ENCODE measurements at places on chromosomes 3 and 15.
A peak's percentile ranks its signal among the peaks of the same experiment; 100 is the strongest.

- no peak for DNase-seq
These were observed 979.0 kb downstream of the TUSC7 start for GRCh38 chr3:117688583-117688982.

DNA sequence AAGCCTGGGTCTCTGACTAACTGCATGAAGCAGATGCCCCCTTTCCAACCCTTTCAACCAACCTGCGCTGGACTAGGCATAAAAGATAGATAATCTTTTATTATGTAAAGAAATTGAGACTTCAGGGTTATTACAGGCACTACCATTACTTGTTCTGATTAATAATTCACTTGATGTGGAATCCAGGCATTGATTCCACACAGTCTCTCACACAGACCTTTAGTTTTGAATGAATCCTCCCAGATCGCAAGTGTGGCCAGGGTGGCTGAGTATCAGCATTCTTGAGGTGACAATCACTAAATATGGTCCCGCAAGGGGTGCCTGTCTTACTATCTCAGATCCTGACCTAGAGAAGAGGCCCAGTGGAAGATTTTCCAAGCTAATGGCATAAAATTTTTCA is 368.9 kb upstream of the ONECUT1 start:
- no peak for DNase-seq

DNA sequence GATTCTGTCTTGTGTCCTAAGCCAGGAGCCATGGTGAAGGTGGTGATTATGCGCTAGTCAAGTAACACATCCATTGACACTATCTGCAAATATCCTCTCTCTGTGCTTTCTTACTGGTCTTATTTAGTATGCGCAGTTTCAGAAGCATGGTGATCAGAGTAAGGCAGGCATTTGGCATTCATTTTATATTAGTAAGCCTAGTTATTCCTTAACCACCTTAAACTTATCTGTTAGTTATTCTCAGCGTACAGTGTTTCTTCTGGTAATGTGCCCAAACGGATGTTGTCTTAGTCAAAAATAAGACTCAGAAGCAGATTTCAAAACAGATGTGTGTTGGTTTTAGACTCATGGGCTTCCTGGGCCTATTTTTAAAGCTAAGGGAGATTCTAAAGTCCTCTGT is 329.2 kb downstream of the GRM7 start:
- peak; percentile 72 for DNase-seq

- DNase-seq, result no peak
These were observed 850 bp upstream of the SLC41A3 start for GRCh38 chr3:126084768-126085180.

- peak; percentile 32 for DNase-seq
These were observed 6.2 kb downstream of the TSPAN3 start for GRCh38 chr15:77064539-77065308.

- DNase-seq, result peak; percentile 92
These were observed 4.6 kb downstream of the DPP8 start for GRCh38 chr15:65512807-65513416.

GRCh38 chr15:55992769-55993110 is 672 bp downstream of the NEDD4 start:
- DNase-seq, result no peak

GRCh38 chr3:136255672-136256406 is 5.7 kb downstream of the PCCB start:
- DNase-seq, result no peak

GRCh38 chr3:155549087-155549486 is 195.8 kb downstream of the PLCH1 start:
- DNase-seq, result peak; percentile 4

GRCh38 chr3:45988804-45989203 is 6.8 kb downstream of the FYCO1 start:
- peak; percentile 72 for DNase-seq

- DNase-seq, result no peak
These were observed 38.5 kb downstream of the DNAJB8 start for GRCh38 chr3:128427872-128428822.

DNA sequence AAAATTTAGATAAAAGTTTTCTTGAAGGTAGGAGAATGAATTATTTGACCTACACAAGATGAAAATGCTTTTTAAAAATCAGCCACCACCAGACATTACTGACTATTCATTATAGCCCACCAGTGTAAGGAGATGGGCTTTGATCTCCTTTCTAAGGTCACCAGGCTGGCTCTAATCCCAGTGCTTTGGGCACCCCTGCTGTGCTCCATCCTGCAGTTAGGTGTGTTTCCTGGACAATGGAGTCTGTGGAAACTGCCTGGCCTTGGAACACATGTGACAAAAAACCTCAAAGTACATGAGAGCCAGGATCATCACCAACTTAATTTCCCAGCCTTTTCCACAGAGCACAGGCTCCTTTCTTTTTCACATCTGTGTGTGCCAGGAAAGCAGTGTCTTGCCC is 260.9 kb downstream of the CHST2 start:
- DNase-seq, result no peak

GRCh38 chr3:62046326-62046725 is 327.0 kb downstream of the FEZF2 start:
- peak; percentile 81 for DNase-seq

- DNase-seq, result no peak
These were observed 42.0 kb upstream of the FAM98B start for GRCh38 chr15:38411902-38412301.

DNA sequence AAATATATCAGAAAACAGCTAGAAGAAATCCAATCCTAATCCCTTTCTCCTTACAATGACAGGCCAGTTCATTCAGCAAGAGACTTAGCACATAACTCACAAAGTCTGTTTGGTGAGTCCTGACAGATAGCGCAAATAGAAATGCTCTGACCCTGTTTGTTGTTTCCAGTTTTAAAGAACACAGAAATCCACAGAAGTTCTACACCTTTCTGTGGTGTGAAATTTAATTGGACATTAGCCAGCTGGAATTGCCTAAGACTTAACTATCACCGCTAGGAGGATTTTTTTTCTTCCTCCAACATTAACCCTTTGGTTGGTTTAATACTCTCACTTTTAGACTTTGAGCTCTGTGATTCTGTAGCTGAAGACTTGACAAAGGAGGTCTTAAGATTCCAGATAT is 30.8 kb downstream of the HDC start:
- no peak for DNase-seq

DNA sequence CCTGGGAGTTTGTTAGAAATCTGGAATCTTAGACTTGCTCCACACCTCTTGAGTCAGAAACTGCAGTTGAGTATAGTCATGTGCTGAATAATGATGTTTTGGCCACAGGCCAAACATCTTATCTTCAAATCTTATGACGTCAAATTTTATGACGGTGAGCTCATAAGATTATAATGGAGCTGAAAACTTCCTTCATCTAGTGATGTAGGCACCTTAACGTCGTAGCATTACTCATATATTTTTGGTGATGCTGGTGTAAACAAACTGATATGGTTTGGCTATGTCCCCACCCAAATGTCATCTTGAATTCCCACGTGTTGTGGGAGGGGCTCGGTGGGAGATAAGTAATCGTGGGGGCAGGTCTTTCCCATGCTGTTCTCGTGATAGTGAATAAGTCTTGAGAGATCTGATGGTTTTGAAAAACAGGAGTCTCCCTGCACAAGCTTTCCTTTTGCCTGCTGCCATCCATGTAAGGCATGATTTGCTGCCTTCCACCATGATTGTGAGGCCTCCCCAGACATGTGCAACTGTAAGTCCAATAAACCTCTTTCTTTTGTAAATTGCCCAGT is 268.0 kb upstream of the PROK2 start:
- no peak for DNase-seq

DNA sequence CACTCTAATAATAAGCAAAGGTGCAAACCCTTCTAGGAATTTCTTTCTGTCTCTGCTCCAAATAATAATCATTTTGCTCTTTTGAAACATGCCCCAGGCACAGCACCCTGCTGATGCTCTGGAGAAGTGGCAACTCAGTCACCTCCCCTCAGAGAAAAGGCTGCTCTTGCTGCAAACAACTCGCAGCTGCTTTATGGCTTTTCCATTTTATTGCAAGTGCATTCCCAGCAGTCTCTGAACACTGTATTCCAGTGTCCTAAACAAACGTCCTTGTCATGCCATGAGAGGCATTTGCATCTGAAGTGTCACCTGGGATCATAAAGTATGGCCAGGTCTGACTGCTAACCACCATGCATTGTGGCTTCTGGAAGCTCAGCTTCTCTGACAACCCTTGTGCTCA is 358.1 kb upstream of the TRIM42 start:
- no peak for DNase-seq

DNA sequence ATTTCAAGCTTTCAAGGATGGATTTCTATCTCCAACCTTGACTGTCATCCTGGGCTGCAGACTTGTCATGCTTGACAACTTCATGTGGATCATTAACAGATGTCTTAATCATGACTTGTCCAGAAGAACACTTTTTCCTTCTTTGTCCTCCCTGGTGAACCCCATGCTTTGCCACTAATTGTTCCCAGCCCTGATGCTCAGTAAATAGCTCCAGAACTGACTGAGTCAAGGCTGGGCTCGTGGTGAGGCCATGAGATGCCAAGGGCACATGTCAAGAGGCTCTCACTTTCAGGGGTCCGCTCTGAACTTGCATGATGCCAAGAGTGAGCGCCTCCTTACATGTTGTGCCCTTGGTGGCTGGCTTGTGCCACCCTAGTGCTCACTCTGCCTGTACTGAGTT is 48.9 kb upstream of the KY start:
- DNase-seq, result no peak

GRCh38 chr3:62183087-62183486 is 190.3 kb downstream of the FEZF2 start:
- no peak for DNase-seq

DNA sequence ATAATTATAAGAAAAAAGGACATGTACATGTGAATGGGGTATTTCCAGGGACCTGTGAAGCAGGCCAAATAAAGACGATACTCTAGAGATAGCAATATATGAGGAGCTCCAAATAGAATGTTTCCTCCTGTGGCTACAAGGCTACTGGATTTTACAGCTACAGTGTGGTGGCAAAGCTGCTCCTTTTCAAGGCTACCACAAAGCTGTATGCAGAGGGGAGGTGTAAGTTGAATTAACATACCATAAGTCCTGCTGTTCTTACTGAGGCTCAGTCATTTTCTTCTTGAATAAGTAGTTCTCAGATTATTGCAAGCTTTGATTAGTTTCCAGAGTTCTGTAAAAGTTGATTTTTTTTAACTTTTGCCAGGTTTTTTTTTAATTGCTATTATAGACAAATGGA is 1184.6 kb upstream of the EPHA6 start:
- no peak for DNase-seq

DNA sequence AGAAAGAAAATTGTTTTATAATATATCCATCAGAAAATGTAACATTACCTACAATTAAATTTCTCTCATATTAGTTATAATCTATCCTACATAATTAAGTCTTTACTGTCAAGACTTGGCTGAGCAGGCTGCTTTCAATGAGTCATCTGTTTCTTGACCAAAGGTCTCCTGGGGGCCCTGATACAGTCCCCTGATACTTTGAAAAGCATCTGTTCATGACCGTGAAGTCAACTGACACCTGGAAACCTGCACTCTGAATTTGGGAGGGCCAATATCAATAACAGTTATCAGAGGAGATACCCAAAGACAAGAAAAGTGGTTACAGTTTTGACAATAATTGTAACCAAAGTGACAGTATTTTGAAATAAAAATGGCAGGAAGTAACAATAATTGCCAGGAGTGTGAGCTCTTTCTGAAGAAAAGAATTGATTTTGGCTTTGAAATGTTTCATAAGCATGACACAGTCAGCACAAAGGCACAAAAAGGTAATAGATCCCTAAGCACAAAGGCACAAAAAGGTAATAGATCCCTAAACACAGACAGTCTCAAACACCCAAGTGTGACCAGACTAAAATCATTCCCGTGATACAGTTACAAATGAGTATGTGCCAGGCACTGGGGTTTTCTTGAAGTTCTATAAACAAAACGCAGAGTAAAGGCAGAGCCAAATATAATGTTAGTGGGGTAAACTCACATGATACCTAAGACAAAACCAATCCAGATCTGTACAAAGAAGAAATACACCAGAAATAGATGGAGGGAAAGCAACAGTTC is 260.7 kb downstream of the PLOD2 start:
- no peak for DNase-seq

- peak; percentile 85 for DNase-seq
These were observed 186.7 kb downstream of the NLGN1 start for GRCh38 chr3:173584093-173584837.

- no peak for DNase-seq
These were observed 57.4 kb upstream of the TMEM158 start for GRCh38 chr3:45283471-45283870.

GRCh38 chr15:48112242-48112641 is 8.5 kb upstream of the SLC24A5 start:
- DNase-seq, result peak; percentile 49

DNA sequence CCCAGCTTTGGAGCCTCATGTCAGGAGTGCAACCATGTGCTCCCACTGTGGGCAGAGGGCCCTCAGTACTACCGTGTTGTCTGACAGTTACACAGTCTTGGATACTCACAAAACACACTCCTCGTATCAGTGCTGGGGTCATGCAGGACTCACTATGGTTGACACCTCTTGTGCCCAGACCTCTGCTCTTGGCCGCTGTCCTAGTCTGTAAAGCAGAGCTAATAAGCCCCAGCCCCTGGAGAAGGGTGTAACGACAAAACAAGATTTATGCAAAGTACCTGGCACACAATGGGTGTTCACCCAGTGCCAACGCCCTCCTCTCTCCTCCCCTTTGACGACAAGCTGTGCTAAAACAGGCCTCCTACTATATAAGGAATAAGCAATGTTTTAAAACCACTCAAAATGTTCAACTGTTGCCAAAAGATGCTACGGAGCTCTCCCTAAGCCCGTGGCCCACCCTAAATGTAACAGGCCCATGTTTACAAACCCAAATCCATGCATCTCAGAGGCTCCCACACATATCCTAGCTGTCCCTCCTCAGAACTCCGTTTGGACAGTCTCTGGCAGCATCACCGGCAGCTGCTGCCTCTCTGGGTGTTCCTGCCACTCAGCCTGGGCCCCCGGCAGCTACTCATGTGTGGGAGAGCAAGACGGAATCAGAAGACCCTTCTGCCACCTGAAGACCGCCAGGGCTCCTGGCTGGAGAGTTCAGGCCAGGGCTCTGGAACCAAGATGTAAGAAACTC is 65.8 kb downstream of the MRPL46 start:
- DNase-seq, result no peak

- no peak for DNase-seq
These were observed 155.7 kb downstream of the SV2B start for GRCh38 chr15:91255670-91256192.

DNA sequence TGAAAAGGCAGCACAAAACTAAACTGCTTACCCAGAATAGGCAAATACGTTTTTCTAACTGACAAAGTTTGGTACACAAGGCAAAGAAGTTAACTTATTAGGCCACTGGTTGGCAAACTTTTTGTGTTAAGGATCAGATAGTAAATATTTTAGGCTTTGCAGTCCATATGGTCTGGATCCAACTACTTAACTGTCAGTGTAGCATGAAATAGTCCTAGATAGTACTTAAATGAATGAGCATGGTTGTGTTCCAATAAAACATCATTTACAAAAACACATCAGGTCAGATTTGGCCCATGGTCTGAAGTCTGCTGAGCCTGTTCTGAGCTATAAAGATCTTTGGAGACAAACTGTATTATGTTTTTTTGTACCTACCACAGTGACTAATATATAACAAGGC is 136.9 kb downstream of the PCCB start:
- DNase-seq, result no peak

- peak; percentile 93 for DNase-seq
These were observed 860 bp downstream of the ATG3 start for GRCh38 chr3:112560721-112561483.

GRCh38 chr15:51726302-51727073 is 11.0 kb downstream of the LYSMD2 start:
- DNase-seq, result peak; percentile 73

- DNase-seq, result no peak
These were observed 363 bp downstream of the EMC3 start for GRCh38 chr3:9986230-9986725.

GRCh38 chr3:101879102-101879501 is 29.8 kb downstream of the NFKBIZ start:
- no peak for DNase-seq

Measured in astrocyte of the hippocampus (primary cell).